ENCODE measurements at places on chromosomes 4 and X.
A peak's percentile ranks its signal among the peaks of the same experiment; 100 is the strongest.

DNA sequence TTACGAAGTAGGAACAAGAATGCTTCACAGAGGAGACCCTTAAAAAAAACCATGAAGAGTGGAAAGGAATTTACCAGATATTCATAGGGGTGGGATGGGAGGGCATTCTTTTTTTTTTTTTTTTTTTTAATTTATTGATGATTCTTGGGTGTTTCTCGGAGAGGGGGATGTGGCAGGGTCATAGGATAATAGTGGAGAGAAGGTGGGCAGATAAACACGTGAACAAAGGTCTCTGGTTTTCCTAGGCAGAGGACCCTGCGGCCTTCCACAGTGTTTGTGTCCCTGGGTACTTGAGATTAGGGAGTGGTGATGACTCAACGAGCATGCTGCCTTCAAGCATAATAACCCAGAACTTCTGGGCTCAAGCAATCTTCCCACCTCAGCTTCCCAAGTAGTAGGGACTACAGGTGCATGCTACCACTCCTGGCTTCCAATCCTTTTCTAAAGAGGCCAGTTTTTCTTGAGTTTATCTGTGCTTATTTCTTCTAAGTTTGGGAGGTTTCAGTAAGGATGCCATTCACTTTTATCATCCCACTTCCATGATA, 65.9 kb upstream of the OGT start:
- DNase-seq = no peak

GRCh38 chr4:54651050-54651449, 6.7 kb upstream of the KIT start:
- DNase-seq = no peak

GRCh38 chrX:71475785-71476540, 56.9 kb upstream of the OGT start:
- DNase-seq = no peak

GRCh38 chr4:65202165-65202852, 468.0 kb downstream of the EPHA5 start:
- no peak for DNase-seq

DNA sequence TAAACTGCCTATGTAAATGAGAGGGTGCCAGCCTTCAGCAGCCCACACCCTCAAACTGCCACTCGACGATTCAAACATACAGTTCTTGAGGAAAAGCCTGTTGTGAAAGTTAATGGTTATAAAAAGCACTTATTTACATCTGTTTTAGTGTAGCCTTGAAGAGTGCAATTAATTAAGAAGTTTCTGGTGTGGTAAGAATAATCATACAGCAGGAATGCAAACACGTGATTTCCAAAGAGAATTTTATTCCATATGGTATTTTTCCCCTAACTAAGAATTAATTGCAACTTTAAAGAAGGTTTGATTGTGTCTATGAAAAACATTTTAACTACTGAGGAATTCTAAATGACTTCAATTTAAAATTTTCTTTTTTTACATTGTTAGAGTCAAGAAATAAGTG, 176.3 kb upstream of the PITX2 start:
- no peak for DNase-seq

DNA sequence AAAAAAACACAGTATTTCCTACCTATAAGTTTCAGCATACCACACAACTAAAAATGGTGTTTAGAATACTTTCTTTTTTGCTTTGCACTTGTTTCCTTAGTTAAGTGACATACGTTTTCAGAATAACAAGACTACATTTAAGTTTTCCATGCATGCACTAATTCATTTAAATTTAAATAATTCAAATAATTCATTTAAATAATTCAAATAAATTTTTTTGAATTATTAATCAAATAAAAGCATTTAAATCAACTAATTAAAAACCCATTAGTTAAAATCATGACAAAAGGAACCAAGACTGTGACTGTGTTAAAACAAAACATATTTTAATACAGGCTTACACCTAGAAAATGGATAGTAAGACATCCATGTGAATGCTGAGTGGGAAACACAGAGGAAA, 12.8 kb downstream of the ANXA5 start:
- no peak for DNase-seq

GRCh38 chr4:25760518-25761157, 102.2 kb downstream of the SEL1L3 start:
- DNase-seq = no peak

- peak; percentile 15 for DNase-seq
Observed at GRCh38 chrX:15816886-15817285, 26.6 kb downstream of the ZRSR2 start.

DNA sequence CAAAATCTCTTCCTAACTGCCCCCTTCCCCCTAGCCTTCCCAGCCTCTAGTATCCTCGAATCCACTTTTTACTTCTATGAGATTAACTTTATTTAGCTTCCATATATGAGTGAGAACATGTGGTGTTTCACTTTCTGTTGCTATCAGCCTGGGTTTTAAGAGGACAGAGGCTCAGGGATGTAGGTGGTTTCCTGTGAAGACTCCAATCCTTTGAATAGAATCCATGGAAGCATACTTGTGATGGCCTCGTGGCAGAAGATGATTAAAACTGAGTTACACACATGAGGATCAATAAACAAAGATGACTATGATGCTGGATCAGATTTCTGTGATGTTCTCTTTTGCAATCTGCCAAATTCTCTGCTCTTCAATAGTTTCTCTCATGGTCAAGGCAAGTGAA, 29.8 kb downstream of the CD99L2 start:
- DNase-seq = no peak

- no peak for DNase-seq
Observed at GRCh38 chr4:136823020-136823419, 709.3 kb downstream of the PCDH18 start.

- DNase-seq = no peak
Observed at GRCh38 chr4:79851625-79852304, 221.3 kb downstream of the ANTXR2 start.

DNA sequence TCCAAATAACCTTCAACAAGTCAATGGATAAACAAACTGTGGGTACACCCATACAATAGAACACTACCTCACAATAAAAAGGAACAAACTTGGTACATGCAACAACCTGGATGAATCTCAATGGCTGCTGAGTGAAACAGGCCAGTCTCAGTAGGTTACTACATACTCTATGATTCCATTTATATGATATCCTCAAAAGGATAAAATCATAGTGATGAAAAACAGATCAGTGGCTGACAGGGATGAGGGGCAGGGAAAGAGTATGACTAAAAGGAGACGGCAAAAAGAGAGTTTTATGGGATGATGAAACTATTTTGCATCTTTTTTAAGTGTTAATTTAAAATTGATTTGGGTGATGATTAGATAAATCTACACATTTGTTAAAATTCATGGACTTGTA, 15.9 kb downstream of the KLHL8 start:
- DNase-seq = no peak

DNA sequence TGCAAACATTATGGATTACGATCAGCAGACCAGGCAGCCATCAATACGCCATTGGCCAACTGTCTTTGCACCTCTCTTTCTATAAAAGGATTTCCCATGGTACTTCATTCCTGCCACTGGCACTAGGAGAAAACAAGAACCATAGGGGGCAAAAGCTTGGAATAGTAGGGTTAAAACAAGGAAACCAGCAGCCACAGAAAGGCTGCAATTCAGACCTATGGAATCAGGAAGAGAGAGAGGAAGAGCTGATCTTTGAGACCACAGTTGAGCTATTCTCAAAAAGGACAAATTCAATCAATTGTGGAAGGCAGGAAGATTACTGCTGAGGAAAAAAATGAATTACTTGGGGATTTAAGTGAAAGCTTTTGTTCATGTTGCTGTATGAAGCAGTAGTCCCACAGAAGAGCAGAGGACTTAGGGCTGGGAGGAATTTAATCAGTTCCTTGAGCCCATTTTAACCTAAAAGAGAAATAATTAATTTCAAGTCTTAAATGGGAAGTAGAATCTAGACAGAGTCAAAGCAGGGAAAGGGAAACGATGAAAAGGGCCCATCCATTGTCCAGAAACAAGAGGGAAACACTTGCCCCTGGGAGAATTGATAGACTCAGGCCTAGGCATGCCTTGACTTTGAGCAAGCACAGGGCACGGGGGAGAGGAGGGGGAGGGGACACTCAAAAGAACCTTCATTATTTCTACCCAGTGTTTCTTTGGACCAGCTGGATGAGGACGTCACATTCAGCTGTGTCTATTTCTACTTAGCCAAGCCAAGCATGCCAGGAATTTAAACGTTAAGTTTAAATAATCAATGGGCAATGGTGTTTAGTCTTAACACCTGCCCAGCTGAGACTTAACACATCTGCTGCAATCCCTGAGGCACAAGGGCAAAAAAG, 50.7 kb downstream of the SCD5 start:
- DNase-seq = no peak

DNA sequence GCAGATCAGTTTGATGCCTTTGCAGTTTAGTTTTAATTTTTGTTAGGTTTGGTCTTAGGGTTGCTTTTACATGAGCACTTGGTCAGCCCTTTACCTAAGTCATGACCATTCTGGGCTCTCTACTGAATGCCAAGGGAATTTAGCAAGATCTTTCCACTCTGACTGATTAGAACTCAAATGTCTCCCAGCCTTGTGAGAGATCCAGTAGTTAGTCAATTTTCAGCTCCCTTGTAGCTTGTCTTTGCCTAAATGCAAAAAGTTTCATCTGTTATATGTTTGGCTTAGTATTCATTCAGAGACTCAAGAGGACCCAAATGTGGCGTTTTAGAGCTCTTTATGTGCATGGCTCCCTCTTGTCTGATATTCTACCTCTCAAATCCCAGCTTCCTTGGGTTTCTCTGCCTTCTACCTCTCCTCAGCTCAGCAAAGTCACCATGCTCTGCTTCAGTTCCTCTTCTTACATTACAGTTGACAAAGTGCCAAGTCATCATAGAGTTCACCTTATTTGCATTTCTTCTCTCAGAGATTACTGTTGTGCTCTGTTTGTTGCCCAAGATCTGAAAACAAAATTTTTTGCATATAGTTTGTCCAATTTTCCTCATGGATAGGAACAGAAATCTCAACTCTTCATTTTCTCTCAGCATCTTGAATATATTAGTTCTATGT, 17.5 kb upstream of the JAKMIP1 start:
- DNase-seq = no peak

GRCh38 chrX:18377796-18378195, 23.3 kb upstream of the SCML2 start:
- peak; percentile 6 for DNase-seq

DNA sequence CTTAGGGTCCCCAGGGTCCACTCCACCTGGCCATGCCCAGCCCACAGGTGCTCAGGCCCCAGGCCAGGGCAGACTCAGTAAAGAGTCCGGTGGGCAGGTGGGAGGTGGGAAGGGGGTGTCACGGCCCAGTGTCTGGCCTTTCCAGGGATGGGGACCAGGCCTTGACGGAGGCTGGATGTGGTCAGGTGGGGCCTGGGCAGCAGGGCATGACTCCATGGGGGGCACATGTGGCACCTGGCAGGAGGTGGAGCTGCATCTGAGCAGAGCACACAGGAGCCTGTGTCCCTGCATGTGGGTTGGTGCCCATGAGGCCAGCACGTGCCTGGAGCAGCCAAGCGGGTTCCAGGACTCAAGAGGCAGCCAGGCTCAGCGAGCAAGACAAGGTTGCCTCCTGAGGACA, 132.9 kb downstream of the FAM53A start:
- DNase-seq = no peak

DNA sequence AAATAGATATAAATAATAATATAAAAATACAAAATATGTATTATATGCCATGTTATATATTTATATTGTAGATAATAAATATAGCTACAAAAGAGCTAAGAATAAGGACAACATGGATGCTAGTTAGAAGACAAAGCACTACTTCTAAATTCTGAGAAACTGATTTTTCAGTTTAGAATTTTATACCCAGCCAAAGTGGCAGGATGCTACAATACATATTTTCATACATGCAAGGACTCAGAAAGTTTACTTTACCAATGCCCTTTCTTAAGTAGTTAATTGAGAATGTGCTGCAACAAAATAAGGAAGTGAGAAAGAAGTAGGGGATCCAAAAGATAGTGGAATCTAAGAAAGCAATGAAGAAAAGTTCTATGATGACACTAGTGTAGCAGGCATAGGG, 64.5 kb downstream of the PDE5A start:
- DNase-seq = no peak

GRCh38 chr4:40842318-40842717, 92.6 kb downstream of the NSUN7 start:
- no peak for DNase-seq

DNA sequence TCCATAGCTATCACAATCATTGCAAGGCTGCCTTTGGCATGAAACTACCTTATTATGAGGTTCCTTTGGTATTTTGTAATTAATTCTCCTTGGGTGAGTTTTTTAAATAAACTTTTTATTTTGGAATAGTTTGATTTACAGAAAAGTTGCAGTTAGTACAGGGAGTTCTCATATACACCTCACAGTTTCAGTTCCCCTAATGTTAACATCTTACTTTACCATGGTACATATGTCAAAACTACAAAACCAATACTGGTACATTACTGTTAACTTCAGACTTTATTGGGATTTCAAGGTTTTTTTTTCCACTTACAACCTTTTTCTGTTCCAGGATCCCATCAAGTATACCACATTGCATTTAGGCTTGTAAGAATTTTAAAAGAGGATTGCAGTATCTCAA, 52.0 kb upstream of the RGN start:
- no peak for DNase-seq

- DNase-seq = no peak
Observed at GRCh38 chrX:22122510-22122909, 90.4 kb downstream of the PHEX start.

- no peak for DNase-seq
Observed at GRCh38 chrX:1416965-1417760, 25.2 kb upstream of the SLC25A6 start.

- DNase-seq = no peak
Observed at GRCh38 chrX:54213603-54214002, 30.5 kb upstream of the FAM120C start.

GRCh38 chr4:141595531-141595930, 40.9 kb upstream of the IL15 start:
- DNase-seq = no peak

DNA sequence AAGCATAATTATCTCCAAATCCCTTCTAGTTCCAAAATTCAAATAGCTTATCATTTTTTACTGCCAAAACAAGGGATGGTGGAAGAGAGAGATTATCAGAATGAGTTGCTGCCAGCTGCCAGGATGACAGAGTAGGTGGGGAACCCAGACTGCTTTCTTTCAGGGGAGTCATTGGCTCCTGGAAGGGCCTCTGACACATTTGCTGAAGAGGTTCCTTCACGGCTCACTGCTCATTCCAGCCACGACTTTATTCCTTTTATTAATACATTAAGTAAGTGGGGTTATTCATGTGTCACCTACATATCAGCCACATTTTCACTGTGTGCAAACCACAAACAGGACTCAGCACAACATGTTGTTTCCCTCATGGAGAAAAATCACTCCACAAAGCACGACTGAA, 12.7 kb upstream of the SMIM43 start:
- DNase-seq = no peak

- DNase-seq = no peak
Observed at GRCh38 chrX:132266583-132267355, 47.5 kb upstream of the RAP2C start.

- no peak for DNase-seq
Observed at GRCh38 chr4:99099311-99099710, 10.7 kb upstream of the ADH5 start.

DNA sequence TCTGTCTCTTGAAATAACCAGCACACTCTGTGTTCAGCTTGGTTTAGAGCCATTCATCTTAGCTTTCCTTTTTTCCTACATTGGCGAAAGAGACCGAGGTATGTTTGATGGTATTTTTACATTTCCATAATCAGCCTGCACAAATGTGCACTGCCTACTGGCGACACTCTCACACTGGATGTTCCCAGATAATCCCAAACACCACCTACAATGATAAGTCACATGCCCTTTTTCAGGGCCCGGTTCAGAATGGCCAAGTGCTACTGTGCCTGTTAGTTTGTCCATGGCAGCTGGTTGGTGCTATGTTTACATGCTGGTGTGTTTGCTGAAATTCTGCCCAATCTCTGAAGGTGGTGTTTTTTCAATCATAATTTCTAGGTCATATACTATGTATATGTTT, 80.8 kb upstream of the NR3C2 start:
- no peak for DNase-seq

Data from activated CD4-positive, alpha-beta T cell treated with anti-CD3 and anti-CD28 coated beads, Interleukin-2, amount 50 U/mL, for 1 hour (primary cell).